ENCODE measurements at places on chromosomes 7 and 10.

GRCh38 chr7:41185851-41186250 is 517.0 kb downstream of the INHBA start:
- DNase-seq: no peak

DNA sequence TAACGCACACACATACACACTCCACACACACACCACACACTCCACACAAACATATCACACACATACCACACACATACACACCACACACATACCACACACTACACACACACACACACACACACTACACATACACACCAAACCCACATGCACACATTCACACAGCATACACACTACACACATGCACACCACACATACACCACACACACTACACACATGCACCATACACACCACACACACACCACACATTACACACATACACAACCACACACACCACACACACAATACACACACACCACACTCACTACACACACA is 66.3 kb downstream of the MKI67 start:
- no peak for DNase-seq

- DNase-seq: no peak
Observed at GRCh38 chr7:48847917-48848316, 76.4 kb upstream of the CDC14C start.

- no peak for DNase-seq
Observed at GRCh38 chr7:5567790-5568189, 144.2 kb upstream of the TNRC18 start.

GRCh38 chr7:414681-415560 is 104.7 kb downstream of the PDGFA start:
- DNase-seq: no peak

- DNase-seq: peak; percentile 40
Observed at GRCh38 chr7:107201795-107202450, 33.1 kb downstream of the HBP1 start.

- no peak for DNase-seq
Observed at GRCh38 chr7:8134089-8134733, 127.8 kb downstream of the ICA1 start.

GRCh38 chr7:135420786-135421185 is 89.1 kb downstream of the CNOT4 start:
- no peak for DNase-seq

GRCh38 chr7:57399972-57400371 is 50.0 kb upstream of the ZNF716 start:
- no peak for DNase-seq

DNA sequence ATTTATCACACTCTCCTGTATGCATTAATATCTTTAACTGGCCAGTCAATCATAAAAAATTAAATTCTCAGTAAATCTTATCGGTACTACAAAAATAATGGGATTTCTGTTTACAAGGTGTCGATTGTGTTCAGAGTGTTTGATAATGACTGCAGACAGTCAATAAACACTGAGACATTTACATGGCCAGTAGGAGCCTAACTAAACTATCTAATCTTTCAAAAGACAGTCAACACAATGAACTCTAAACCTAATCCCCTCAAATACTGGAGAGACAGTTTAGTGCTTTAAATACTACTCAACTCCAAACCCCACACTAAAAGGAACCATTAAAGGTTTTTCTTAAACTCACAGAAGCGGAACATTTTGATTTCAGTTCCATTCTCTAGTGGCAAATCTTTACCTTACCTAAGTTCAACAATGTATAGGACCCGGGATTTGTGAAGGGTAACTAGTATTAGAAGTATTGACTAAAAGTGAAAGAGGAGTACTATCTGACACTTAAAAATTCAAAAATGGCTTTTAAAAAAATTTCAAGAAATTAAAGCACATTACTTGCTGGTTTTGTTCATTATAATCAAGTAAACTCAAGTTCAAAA is 37.3 kb upstream of the EXOC6 start:
- peak; percentile 21 for DNase-seq

DNA sequence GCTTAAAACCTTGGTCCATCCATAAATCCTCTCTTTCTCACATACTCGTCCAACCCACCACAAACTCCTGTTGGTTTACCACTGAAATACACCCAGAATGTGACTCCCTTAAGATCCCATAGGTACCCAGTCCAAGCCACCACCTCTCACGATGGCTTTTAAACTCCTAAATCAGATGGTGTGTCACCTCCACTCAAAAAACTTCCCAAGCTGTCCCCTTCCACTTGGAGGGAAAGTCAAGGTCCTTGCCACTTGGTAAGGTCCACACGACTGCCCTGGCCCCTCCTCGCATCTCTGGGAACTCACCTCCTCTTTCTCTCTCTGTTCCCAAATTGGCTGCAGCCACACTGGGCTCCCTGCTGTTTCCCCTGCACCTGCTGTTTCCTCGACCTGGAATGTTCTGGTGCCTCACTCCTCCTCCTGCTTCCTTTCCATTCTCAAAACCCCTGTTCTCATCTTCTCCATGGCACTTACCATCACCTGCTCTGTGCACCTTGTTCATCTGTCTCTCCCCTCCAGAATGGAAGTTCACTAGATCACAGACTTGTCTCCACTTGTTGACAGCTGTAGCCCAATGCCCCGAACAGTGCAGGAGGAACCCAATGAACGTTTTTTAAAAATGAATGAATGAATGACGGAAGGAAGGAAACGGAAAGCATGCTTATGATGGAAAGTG is 23.0 kb downstream of the ZFAND2A start:
- DNase-seq: no peak

- DNase-seq: no peak
Observed at GRCh38 chr7:16028636-16029035, 342.2 kb upstream of the MEOX2 start.

DNA sequence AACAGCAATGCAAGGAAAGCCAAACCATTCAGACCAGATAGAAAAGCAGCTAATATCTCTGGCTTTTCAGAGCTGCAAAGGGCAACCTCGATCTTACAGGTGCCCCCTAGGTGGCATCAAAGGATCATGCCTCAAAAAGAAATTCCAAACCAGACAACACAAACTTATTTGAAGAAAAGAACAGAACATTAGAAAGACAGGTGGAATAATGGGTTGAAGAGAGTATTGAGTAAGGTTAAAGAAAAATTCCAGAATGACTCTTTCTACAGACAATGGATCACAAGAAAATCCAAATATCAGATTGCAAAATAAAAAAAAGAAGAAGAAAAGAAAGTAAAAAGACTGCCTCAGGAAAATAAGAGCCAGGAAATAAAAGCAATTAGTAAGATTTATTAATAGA is 213.7 kb downstream of the ELMO1 start:
- peak; percentile 58 for DNase-seq

GRCh38 chr7:95099106-95099505 is 191.7 kb downstream of the PPP1R9A start:
- no peak for DNase-seq

DNA sequence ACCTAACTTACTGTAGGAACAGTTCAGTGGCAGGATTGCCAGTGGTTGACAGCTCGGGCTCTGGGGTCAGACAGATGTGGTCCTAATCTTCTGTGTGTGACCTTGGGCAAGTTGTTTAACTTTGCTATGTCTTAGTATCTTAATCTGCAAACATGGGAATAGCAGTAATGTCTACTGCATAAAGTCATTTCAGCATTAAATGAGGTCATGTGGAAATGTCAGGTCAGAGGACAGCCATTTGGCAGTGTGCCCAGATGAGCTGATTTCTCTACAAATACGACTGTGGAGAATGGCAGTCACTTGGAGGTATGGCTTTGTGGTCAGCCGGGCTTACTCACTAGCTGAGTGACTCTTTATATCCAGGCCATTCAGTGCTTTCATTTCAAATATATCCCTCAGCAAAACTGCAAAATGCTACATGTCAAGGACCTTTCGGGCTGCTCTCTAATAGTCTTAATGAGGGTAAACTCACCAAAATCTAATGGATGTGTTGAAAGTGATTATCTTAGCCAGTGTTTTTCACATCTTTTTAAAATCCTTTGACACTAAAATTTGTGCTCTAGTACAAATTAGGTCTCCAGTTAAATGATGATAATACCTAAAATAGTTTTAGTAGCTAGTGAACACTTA is 171.4 kb downstream of the ST7 start:
- no peak for DNase-seq

DNA sequence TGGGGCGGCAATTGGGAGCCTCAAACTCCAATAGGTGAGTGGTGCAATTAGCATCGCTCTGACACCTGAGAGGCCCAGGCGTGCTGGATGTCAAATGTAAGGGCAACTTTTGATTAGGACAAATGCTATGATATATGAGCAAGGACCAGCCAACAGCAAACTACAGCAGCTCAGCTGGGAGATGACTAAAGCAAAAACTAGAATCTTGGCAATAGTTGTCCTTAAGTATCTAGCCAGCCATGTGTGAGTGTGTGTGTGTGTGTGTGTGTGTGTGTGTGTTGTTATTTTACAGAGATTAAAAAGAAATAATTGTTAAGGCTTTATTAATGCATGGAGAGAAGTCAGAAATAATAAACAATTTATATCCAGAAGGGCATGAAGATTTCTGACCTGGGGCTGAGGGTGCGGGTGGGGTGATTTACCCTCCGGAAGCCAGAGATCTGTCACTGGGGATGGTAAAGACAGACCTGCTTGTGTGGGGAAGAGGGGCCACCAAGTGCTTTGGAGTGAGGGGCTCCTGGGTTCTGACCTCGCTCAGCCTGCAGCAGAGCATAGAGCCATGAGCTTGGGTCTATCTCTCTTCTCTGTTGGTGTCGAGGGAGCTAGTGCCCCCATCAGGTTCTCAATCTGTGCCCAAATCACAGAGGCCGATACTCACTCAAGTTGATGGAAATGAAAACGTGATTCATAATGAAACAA is 77.3 kb downstream of the EMX2 start:
- no peak for DNase-seq

GRCh38 chr10:129716211-129716681 is 247.8 kb downstream of the EBF3 start:
- DNase-seq: no peak

GRCh38 chr10:28429573-28430216 is 103.2 kb upstream of the WAC start:
- DNase-seq: no peak

- DNase-seq: no peak
Observed at GRCh38 chr10:28632584-28632945, 44.8 kb upstream of the BAMBI start.

- no peak for DNase-seq
Observed at GRCh38 chr10:48605786-48606529, 1.1 kb upstream of the ARHGAP22 start.

- DNase-seq: no peak
Observed at GRCh38 chr7:149622444-149623210, 125.0 kb upstream of the ZNF746 start.

GRCh38 chr10:22605168-22605567 is 109.2 kb downstream of the PIP4K2A start:
- peak; percentile 79 for DNase-seq

- DNase-seq: no peak
Observed at GRCh38 chr10:28471652-28472050, 61.3 kb upstream of the WAC start.

DNA sequence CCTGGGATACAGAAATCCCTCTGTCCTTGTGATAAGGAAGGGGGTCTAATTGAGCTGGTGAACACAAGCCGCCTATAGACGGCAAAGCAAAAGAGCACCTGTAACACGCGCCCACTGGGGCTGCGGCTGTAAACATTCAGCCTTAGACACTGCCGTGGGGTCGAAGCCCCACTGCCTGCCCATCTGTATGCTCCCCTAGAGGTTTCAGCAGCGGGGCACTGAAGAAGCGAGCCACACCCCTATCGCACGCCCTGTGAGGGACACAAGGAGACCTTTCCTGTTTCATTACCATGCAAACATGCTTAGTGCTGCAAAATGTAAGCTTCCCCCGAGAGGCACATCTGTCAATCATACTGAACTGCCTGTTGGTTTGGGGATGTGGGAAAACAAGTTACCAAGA is 82.1 kb downstream of the NRP1 start:
- DNase-seq: no peak

DNA sequence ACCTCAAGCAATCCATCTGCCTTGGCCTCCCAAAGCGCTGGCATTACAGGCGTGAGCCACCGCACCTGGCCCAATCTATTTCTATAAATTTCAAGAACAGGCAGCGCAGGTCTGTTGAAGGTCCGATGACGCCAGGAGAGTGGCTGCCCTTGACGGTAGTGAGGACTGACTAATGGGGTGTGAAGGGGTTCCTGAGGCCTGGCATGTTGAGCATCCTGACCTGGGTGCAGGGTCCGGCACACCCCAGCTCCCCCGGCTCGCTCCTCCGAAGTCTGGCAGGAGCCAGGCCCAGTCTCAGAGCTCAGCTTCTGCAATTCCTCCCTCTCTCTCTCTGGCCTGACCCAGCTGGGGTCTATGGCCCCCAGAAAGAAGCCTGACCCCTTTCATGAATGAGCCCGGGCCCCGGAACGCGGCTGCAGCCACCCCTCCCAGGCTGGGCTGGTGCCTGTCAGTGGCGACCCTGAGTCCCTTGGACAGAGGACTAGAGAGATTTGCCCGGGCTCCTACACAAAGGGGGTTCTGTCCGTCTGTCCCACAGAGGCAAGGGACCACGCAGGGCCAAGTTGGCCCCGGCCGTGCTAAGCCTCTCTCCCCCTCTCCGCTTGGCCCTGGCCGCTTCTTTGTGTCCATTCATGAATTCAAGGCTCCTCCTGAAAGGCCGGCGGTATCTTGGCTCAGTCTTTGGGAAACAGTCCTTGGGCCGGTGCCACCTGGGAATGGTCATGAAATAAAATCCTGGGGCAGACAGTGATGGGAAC is 18.8 kb downstream of the MMD2 start:
- DNase-seq: no peak

DNA sequence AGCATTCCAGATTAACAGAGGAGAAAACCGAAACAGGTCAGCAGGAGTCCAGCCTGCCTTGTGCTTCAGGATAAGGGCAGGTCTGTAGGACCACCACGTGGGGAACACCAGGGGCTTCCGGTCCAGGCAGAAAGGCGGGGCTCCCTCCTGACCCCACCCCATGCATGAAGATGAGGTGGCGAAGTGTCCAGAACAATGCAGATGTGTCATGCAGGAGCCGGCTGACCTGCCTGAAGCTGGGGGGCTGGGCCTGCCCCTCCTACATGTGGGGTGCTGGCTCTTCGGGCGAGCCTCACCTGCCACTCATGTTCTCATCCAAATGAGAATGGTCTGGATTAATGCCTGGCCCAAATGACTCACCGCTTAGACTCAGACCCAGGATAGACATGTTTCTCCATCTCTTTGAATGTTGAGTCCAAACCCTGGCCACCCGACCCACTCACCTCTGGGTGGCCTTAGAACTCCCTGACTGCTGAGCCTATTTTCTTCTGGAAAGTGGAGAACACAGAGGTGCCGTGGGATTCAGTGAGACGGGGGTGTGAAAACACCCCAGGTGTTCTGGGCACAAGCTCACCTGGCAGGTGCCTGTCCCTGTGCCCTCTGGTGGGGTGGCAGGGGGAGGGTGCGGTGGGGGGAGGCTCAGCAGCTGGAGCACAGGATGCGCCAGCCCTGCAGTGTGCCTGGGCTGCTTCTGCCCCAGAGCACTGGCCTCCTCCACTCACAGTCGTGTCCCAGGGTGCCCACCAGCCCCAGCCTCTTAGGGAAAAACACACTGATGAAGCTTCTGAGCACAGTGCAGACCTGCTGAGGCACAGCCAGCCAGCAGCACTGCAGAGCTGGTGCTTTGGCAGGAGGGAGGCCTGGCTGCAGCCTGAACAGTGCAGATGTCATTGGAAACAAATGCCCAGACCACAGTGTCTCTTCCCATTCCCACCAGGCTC is 55.2 kb upstream of the GDF10 start:
- DNase-seq: no peak

All from B cell (primary cell).